Activated CD4-positive, alpha-beta T cell treated with anti-CD3 and anti-CD28 coated beads for 36 hours (primary cell): ENCODE measurements at places on chromosomes 3 and 15.

DNA sequence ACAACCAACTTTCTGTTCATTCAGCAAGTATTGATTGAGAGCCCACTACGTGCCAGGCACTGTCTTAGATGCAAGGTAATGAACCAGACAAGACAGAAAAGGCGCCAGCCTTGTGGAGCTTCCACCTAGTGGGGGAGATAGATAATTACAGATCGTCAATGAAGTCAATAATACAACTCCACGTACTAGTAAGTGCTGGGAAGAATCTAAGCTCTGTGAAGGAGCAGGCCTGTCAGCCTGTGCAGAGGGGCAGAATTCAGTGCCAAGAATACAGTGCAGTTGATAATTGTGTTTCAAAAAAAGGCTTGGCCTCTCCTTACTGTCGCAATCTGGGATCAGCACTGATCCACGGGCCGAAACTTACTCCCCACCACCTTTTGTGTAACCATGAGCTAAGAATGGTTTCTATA is 186.3 kb downstream of the FEZF2 start:
- DNase-seq: no peak

DNA sequence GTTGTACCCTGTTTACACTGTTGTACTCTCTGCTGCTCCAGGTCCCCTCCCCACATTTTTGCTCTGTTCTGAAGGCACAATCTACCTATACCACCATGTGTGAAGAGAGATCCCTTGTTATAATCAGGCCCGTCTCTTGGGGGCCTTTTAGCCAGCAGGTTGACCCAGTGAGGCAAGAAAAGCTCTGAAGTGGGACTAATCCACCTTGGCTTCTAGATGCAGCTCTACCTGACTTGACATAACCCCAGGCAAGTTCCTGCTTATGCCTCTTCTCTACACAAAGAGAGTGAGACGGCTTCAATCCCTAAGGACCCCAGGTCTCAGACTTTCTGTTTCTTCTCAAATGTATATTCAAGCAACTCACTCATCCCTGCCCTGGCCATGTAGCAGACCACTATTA is 56.9 kb upstream of the MANF start:
- no peak for DNase-seq

- DNase-seq: no peak
These were observed 395.8 kb downstream of the FOXP1 start for GRCh38 chr3:71187715-71188114.

DNA sequence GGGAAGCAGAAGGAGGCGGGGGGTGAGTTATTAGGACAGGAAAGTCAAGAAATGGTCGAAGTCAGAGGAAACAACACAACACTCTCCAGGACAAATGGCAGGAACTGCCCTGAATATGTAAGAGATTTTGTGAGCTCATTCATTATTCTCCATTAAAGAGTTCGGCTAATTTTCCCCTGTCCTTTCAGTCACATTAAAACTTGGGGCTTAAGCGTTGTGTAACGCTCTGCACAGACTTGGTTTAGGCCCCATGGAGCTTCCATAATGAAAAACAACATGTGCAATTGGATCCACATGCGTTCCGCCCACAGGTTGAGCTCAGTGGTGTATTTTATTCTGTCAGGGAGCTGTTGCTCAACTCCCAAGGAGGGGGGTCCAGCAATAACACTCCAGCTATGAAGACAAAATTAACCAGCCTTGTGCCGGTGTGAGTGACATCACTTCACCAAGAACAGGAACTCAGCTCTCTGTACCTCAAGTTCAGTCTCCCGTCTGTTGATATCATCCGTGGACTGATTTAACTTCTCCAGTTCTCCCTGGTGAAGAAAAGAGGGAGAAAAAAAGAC is 2.3 kb downstream of the SH3BP5 start:
- no peak for DNase-seq

DNA sequence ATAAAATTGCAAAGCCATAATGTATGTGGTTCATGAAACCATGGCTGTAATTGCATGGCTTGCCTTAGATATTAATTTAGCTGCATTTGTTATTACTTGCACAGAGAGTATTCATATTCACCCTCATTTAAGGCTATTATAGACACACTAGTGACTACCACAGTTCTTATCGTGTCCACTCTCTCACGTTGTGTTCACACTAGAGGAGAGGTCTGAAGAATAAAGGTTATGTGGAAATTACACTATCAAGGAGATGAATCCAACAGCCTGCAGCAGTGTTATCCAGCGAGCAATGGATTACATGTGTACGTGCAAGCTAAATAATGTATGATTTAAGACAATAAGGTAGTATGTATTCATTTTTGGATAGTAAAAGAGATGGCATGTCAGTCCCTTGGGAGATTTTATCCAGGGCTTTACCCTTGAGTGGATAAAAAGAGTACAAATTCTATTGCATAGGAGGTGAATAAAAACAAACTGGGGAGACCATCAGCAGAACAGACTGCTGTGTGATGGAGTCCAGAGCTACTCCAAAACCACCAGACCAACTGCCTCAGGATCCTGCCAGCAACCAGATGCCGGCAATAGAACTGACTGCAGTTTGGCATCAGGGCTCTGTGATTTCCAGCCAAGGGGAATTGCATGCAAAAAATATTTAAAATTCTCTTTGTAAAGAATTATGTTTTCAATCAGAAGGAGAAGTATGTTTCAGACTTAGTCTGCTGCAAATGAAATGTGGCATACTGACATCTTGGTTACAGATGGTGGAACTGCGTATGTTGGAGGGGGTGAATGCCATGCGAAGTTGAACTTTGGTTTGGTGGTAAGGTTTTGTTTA is 146.6 kb downstream of the RBMS3 start:
- DNase-seq: no peak

- DNase-seq: peak; percentile 55
These were observed 5.2 kb upstream of the GPR176 start for GRCh38 chr15:39925112-39925842.

GRCh38 chr15:60392986-60393790 is 4.6 kb downstream of the ANXA2 start:
- peak; percentile 19 for DNase-seq

- DNase-seq: no peak
These were observed 40.6 kb downstream of the TPRA1 start for GRCh38 chr3:127549826-127550467.

- no peak for DNase-seq
These were observed 784 bp upstream of the CISH start for GRCh38 chr3:50612234-50612882.

- DNase-seq: peak; percentile 36
These were observed 954 bp downstream of the CLDN11 start for GRCh38 chr3:170419557-170420087.

DNA sequence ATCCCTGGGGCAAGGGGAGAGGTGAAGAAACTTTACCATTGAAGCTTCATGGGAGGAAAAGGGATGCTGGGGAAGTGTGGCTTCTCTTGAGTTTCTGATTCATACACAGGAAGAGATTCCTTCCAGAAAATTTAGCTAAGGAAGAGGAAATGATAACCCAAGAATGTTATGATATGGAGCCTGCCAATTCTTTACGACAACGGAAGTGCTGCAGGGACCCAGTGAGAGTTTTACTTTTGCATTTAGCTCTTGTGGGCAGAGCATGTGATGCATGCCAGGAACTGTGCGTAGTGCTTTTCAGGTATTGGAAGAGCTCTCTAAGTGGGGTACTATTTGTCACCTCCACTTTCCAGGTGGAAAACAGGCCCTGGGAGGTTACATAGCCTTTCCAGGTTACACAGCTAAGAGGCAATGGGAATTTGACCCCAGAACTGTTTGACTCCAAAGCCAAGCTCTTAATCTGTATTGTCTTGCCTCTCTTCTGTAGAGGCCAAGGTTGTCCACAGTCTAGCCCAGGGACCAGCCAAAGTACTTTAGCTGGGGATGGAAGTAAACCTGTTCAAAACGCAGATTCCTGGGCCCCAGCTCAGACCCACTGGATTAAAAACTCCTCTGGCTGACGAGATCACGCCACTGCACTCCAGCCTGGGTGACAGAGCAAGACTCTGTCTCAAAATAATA is 23.0 kb downstream of the CMTM7 start:
- DNase-seq: peak; percentile 70

GRCh38 chr3:170752571-170753155 is 117.3 kb downstream of the RPL22L1 start:
- DNase-seq: no peak

GRCh38 chr3:61520966-61521628 is 40.3 kb upstream of the PTPRG start:
- peak; percentile 80 for DNase-seq

GRCh38 chr3:71202848-71203533 is 380.5 kb downstream of the FOXP1 start:
- no peak for DNase-seq

- peak; percentile 97 for DNase-seq
These were observed 8.9 kb upstream of the RTP3 start for GRCh38 chr3:46488735-46489361.

DNA sequence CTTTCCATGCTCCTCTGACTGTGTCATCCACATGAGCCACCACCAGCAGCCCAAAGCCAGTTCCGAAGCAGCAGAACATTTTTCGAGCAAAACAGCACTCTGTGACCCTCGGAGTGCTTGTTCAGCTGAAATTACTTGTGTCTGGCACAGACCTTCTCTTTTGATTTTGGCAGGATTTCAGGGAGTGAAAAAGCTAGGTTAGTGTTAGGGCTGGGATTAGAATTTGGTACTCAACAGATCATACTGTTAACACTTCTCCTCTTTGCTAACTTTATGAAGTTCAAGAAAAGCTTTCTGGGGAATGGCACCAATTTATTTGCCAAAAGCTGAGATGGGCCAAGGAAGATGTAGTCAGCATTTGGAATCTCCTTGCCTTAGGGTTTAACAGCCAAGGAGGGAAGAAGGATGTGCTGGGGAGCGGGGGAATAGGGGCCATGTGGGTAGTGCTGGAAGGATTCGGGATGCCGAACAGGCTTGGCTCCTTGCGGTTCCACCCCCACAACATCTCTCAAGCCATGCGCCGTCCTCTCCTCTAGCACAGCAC is 55.1 kb upstream of the TRA2B start:
- no peak for DNase-seq

DNA sequence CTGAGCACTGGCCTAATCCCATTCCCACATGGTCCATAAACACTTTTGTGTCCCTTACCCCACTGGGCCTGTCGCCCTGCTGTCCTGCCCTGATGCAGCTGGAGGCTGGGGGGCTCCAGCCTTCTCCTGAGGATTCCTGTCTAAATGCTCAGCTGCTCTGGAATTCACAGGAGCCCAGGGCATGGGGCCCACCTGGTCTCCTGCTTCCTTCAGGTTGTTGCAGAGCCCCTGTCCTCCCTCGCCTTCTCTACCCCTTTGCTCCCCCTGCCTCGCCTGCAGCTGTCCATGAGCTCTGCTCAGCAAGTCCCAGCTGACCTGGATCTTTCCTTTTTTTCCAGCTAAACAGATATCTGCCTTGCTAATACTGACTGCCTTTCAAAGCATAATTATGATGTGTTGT is 286.9 kb downstream of the XXYLT1 start:
- no peak for DNase-seq

DNA sequence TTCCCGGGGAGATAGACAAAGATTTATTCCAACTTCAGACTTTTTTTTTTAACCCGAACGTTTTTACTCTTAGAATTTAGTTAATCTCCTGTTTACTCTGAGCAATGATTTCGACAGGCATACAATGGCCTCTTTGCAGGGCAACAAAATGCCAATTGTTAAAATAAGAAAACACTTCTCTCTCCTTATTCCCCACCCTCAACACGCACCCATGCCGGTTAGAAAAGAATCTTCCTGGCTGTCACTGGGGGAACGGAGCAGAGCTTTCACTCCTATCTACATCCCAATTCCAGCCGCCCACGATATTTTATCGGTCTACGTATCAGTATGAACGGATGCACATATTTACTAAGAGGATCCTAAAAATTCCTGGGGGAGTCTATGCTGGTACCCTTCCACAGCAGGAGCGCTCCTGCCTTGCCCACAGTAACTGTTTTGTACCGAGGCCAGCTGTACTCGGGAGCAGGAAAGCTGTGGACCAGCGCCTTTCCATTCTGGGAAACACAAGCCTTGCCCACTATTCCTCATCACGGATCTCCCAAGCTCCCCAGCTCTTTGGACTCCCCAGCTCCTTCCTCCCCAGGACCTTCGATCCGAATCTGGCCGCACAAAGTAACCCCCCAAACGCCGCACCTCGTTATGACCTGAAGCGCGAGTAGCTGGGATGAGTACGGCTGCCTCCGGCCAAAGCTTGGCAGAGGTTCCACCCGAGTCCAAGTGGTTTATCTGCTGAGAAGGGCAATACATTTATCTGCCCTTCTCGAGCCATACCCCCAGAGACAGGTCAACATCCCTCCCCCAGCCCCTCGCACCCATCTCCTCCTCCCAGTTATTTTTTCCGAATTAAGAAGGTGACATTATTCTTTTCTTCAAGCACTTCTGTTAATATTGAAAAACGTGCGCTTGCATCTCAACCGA is 2.2 kb upstream of the FOXB1 start:
- DNase-seq: no peak

GRCh38 chr3:58256511-58256910 is 18.9 kb downstream of the ABHD6 start:
- no peak for DNase-seq

GRCh38 chr3:132211896-132212295 is 105.3 kb upstream of the ACP3 start:
- no peak for DNase-seq

- DNase-seq: peak; percentile 27
These were observed 1.3 kb downstream of the CTNNB1 start for GRCh38 chr3:41200669-41201021.
